ENCODE measurements at places on chromosomes 6 and 20.

DNA sequence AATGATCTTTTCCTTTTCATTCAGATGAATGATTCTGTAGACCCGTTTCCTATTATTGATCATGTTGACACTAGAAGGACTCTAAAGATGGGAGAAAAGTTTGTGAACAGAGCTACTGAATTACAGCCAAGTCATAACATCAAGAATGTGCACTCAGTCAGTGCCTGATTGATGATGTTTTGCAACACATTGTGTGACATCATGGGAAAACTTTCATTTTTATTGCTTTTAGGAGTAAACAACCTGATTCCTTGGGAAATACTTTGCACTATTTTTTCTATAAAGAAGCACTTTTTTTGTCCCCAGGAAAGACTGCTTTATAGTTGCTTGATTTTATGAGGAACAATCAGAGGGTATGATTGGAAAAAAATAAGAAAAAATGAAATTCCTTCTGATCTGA lies 383.8 kb upstream of the JAG1 start:
- DNase-seq = no peak

DNA sequence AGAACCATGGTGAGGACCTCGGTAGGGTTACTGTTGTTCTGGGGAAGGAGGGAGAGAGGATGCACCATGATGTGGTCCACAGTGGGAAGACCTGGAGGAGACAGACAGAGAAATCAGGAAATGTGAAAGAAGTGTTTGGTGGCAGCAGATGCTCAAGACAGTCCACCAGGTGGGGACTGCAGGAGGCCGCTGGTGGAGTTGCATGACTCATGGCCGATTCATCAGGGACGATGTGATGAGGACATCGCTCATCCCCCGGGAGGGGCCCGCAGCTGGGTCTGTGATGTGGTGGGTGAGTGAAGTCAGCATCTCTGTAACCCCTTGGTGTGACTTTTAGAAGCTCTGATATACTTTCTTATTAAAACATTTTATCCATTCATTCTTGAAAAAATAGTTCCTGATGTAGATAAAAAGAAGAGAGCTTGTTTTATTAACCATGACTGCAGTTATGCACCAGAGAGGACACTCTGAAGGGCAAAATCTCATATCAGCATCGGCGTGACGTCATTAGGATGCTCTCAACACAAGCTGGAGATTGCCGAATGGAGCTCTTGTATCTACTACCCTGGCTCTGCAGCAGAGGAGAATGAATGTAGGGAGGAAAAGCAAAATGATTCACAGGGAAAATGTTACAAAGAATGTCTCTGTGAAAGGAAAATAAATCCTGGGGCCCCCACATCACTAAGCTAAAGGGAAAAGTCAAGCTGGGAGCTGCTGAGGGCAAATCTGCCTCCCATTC lies 71.2 kb downstream of the RAMACL start:
- DNase-seq = peak; percentile 59

- no peak for DNase-seq
These were observed 123.5 kb upstream of the PREP start for GRCh38 chr6:105526225-105526872.

DNA sequence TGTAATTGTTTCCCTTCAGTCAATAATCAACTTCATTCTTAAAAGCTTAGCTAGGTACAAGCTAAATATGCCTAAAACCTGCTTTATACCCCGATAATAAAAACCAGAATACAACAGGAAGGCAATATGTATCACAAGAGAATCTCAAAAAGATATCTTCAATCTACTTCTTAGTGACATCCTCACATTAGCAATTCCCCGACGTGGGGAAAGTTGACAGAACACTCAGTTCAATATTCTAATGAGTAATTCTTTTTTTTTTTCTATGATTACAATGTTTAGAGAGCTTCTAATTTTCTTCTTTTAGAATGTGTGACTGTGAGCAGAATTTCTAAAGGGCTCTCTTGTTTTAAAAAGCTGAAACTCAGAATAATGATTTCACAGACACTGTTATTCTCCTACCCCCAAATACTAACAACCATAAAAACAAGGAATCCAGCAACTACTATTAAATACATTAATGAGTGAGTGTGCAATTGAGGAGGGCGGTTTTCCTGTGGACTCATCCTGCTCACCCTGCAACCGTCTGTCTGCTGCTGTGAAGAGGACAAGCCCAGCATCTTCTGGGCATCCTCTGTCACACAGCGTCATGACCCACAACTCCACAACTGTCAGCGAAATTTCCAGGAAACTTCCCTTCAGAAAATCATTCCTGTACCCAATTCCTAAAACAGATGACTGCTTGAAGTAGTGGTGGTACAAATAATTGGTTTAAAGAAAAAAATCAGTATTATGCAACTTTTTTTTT lies 68.1 kb downstream of the DTNBP1 start:
- DNase-seq = no peak

GRCh38 chr6:167420858-167421766 lies 96.2 kb downstream of the TTLL2 start:
- DNase-seq = no peak
